ENCODE measurements at places on chromosomes 6 and 20. TPM values are rescaled to one million over a fixed set of nuclear protein-coding genes. Genes with fewer than 3 reads are reported as not detected.

Gene OR2H1
- not detected for total RNA-seq

Gene VAPB
- 47.8 TPM for total RNA-seq

Gene SUPT3H
- 4.9 TPM for total RNA-seq

Gene ZFP57
- total RNA-seq = not detected
